Muscle of leg (tissue), 16 donors: ENCODE measurements at places on chromosomes 12 and 14. TPM values are rescaled to one million over a fixed set of nuclear protein-coding genes. Genes with fewer than 3 reads are reported as not detected.

MBIP gene
- total RNA-seq: 15.2 TPM

HRK gene
- 0.13 TPM for total RNA-seq

- no peaks in the 10 kb centered on the region for H3K36me3 ChIP-seq
- peaks cover 2% of the 10 kb centered on the region for H3K4me1 ChIP-seq
- no peak for DNase-seq
- H3K27me3 ChIP-seq: no peaks in the 10 kb centered on the region
Measured at GRCh38 chr12:103829092-103829491, 11.9 kb downstream of the NT5DC3 start.

- DNase-seq: no peak
- H3K36me3 ChIP-seq: no peaks in the 10 kb centered on the region
- no peaks in the 10 kb centered on the region for H3K4me1 ChIP-seq
Measured at GRCh38 chr12:76720068-76720467, 43.8 kb upstream of the ZDHHC17 start.

DNA sequence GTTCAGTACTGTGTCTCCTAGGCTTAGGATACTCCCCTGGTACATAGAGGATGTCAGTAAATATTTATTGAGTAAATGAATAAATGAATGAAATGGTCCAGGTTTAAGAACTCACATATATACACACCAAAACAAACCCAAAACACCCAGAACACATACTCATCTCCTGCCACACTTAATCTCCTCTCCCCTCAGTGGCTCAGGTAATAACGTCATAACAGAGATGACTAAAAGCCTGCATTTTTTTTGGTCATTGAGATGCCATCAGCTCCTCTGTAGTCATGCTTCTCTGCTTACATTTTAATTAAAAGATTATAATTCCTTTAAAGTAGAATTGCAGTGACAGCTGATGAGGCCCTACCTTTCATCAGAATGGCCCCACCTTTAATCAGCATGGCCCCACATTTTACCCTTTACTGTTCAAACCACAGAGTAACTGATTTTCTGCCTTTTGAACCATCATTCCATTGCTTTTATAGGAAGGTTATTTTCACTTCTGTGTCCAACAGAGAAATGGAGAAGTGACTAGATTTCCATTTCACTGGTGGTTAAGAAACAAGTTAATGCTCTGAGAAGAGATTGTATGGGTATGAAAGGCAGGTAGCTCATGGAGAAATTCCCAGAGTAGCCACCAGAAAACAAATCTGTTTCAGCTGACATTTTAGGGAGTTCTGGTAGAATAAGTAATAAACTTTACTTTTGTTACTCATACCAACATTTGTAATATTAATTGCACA is 193.4 kb upstream of the ATP2B1 start:
- H3K27me3 ChIP-seq: no peaks in the 10 kb centered on the region
- H3K4me3 ChIP-seq: no peak overlapping the region
- H3K4me1 ChIP-seq: peaks cover 5% of the 10 kb centered on the region
- no peak overlapping the region for H3K27ac ChIP-seq

- no peaks in the 10 kb centered on the region for H3K36me3 ChIP-seq
- no peak overlapping the region for H3K27ac ChIP-seq
- DNase-seq: no peak
- no peaks in the 10 kb centered on the region for H3K4me1 ChIP-seq
- H3K4me3 ChIP-seq: no peak overlapping the region
- H3K27me3 ChIP-seq: no peaks in the 10 kb centered on the region
Measured at GRCh38 chr12:74665690-74666089, 128.1 kb downstream of the ATXN7L3B start.

GRCh38 chr12:25063873-25064628 is 115.2 kb upstream of the BCAT1 start:
- no peaks in the 10 kb centered on the region for H3K36me3 ChIP-seq
- H3K4me1 ChIP-seq: no peaks in the 10 kb centered on the region
- no peak overlapping the region for H3K4me3 ChIP-seq
- no peak for DNase-seq

- peak within 1 kb of the TSS; percentile 75 for H3K4me3 ChIP-seq
- H3K4me1 ChIP-seq: peaks cover 68% of the 10 kb centered on the region
- peaks cover 76% of the 10 kb centered on the region for H3K27me3 ChIP-seq
- H3K27ac ChIP-seq: peak within 1 kb of the TSS; percentile 99
- no peaks in the 10 kb centered on the region for H3K36me3 ChIP-seq
Measured at GRCh38 chr12:53984901-53985691, at the start of gene HOXC10. HOXC10 (plus strand) TSS chr12:53985146; CDS start chr12:53985260, 114 bp downstream.

- no peaks in the 10 kb centered on the region for H3K36me3 ChIP-seq
- H3K27ac ChIP-seq: no peak overlapping the region
- H3K4me3 ChIP-seq: no peak overlapping the region
- DNase-seq: no peak
- no peaks in the 10 kb centered on the region for H3K4me1 ChIP-seq
- no peaks in the 10 kb centered on the region for H3K27me3 ChIP-seq
Measured at GRCh38 chr12:25365340-25365730, 114.6 kb upstream of the KRAS start.

DNA sequence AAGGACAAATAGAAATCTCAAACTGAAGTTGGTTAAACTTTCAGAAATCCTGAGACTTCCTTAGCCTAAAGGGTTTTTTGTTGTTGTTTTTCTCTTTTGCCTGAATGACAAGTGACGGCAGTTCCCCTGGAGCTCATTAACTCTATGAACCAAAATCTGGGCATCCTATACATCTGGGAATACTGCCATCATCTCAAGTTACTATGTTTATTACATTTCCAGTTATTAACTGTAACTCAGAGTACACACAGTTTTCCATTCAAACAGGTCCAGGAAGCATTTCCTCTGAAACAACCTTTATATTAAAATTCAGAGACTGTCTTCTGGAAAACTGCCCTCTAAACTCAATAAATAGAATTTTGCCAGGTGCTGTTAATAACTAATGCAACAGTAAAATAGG is 55.6 kb upstream of the CDKL1 start:
- H3K4me1 ChIP-seq: no peaks in the 10 kb centered on the region
- no peaks in the 10 kb centered on the region for H3K27me3 ChIP-seq
- H3K36me3 ChIP-seq: peaks cover 27% of the 10 kb centered on the region
- no peak overlapping the region for H3K27ac ChIP-seq

- DNase-seq: peak; percentile 76
- peaks cover 15% of the 10 kb centered on the region for H3K4me1 ChIP-seq
- H3K4me3 ChIP-seq: no peak overlapping the region
Measured at GRCh38 chr12:46535376-46535775, 162.8 kb upstream of the SLC38A2 start.
